ENCODE measurements at places on chromosomes 11 and 22.

DNA sequence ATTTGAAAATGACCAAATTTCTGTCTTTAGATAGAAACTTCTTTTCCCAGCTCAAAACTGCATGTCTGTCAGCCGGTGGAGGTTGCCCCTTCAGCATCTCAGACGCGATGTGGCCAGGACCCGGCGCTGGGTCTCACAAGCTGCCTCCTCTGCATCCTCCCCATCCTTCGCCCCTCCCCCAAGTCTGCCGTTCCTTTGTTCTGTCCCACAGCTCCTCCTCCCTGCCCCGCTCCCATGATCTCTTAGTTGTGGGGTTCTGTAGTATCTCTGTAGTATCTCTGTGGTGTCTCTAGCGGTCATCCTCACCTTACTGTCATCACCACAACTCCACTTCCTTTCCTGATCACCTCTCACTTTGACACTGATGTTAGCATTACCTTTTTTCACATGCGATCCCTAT is 49.9 kb downstream of the TRAF6 start:
- no peak for DNase-seq

DNA sequence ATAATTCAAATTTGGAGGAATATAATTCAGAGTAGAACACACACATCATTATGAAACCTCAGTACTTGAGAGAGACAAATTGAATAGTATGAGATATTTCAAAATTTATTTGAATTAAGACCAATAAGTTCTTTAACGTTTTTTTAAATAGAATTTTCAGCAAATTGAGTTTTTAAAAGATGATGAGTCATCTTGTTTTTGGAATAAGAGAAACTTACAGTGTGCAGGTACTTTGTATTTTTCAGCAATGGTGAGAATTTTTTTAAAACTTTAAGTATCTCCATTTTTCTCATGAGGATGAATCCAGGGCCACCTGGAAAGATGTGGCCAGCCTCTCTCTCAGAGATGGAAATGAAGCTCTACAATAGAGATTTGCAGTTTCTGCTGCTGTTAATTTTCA is 1015.0 kb upstream of the TENM4 start:
- DNase-seq = no peak

- no peak for DNase-seq
Measured at GRCh38 chr22:50468626-50469025, 6.2 kb downstream of the SBF1 start.

- no peak for DNase-seq
Measured at GRCh38 chr11:17280494-17281127, 4.1 kb downstream of the NUCB2 start.

GRCh38 chr11:13942971-13943381 is 19.5 kb upstream of the SPON1 start:
- no peak for DNase-seq

- no peak for DNase-seq
Measured at GRCh38 chr11:133823211-133823610, 22.1 kb downstream of the SPATA19 start.

- no peak for DNase-seq
Measured at GRCh38 chr11:70048279-70049024, 29.7 kb upstream of the ANO1 start.

DNA sequence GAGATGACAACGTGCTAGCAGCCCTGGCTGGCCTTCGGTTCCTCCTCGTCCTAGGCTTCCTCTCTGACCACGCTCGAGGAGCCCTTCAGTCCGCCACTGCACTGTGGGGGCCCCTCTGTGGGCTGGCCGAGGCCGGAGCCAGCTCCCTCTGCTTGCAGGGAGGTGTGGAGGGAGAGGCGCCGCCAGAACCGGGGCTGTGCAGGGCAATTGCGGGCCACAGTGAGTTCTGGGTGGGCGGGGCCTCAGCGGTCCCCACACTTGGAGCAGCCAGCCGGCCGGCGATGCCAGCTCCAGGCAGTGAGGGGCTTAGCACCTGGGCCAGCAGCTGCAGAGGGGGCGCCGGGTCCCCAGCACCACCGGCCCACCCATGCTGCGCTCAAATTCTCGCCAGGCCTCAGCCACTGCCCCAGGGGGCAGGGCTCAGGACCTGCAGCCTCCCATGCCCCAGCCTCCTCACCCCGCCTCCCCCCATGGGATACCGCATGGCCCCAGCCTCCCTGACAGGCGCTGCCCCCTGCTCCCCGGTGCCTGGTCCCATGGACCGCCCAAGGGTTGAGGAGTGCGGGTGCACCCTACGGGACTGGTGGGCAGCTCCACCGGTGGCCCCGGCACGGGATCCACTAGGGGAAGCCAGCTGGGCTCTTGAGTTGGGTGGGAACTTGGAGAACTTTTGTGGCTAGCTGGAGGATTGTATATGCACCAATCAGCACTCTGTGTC is 399.4 kb downstream of the LUZP2 start:
- DNase-seq = no peak

DNA sequence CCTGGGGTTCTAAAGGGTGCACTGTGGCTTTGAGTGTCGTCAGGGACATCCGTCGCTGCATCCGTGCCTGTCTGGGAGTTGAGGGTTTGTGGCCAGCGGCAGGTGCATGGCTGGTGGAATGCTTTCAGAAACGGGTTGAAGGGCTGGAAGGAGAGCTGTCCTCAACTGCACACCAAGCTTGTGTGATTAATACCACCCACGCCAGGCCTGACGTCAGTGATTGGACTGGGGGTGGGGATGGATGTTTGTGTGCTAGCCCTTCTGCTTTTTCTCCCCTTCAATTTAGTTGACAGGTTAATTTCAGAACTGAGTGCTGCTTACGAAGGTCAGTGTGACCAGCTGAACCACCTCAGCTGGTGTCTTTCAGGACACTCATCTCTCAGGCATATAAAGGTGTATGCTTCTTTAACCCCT is 3.2 kb upstream of the GAB2 start:
- DNase-seq = peak; percentile 51

- DNase-seq = no peak
Measured at GRCh38 chr22:33781411-33781810, 138.9 kb downstream of the LARGE1 start.

- no peak for DNase-seq
Measured at GRCh38 chr11:66860449-66860831, 3.6 kb downstream of the LRFN4 start.

DNA sequence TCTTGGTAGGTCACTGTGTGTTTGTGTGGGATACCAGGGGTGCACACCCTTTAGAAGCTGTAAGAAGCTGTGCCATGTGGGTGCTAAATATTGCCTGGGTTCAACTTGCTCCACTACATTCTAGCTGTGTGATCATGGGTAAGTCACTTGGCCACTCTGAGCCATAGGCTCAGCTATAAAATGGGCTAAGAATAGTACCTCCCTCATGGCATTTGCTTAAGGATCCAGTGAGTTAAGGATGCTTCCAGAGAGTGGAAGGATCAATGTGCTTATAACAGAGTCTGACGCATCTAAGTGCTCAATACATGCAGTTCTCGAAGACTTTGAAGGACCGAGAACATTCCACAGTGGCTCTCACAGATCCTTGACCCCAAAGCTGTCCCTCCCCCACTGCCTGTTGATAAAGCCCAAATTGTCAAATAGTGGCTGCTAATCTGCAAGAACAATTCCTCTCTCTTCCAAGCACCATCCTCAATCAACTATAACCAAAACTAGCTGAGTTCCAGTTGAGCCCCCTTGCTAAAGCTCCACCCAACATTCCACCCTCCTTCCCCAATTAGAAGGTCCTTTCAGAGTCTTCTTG is 13.2 kb upstream of the TMPRSS6 start:
- DNase-seq = no peak

All from memory B cell (primary cell).